Mesendoderm (in vitro differentiated cells): ENCODE measurements at places on chromosomes 4 and X.

DNA sequence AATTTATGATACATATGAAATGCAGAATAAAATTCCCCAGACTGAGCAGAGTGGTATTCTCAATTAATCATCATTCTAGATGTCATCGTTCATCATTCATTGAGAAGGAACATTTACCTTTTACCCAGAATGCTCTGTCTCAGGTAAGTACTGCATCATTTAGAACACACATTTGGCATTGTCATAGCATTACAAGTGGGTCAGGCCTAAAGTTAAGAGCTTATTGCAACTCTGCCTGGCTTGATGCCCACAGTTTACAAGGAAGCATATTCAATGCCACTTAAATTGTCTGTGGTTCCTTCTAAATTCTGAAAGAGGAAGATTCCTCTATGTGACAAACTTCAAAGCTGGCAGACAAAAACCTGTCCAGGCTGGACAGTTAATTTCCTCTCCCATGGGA is 87.3 kb downstream of the CAMK2D start:
- H3K27ac ChIP-seq = no peak overlapping the region
- H3K27me3 ChIP-seq = no peaks in the 10 kb centered on the region
- no peaks in the 10 kb centered on the region for H3K36me3 ChIP-seq

GRCh38 chr4:185651137-185651677 is 115.9 kb upstream of the PDLIM3 start:
- no peaks in the 10 kb centered on the region for H3K27me3 ChIP-seq
- H3K4me1 ChIP-seq = peaks cover 8% of the 10 kb centered on the region
- H3K27ac ChIP-seq = no peak overlapping the region
- peak; percentile 62 for DNase-seq

GRCh38 chr4:140260227-140260626 is 106.2 kb upstream of the MAML3 start:
- H3K36me3 ChIP-seq = no peaks in the 10 kb centered on the region
- no peak overlapping the region for H3K4me3 ChIP-seq
- peaks cover 2% of the 10 kb centered on the region for H3K4me1 ChIP-seq
- DNase-seq = no peak

GRCh38 chrX:115023811-115024210 is 6.4 kb upstream of the IL13RA2 start:
- H3K36me3 ChIP-seq = no peaks in the 10 kb centered on the region
- DNase-seq = no peak
- no peak overlapping the region for H3K4me3 ChIP-seq
- no peaks in the 10 kb centered on the region for H3K27me3 ChIP-seq
- no peaks in the 10 kb centered on the region for H3K4me1 ChIP-seq
- no peak overlapping the region for H3K27ac ChIP-seq

DNA sequence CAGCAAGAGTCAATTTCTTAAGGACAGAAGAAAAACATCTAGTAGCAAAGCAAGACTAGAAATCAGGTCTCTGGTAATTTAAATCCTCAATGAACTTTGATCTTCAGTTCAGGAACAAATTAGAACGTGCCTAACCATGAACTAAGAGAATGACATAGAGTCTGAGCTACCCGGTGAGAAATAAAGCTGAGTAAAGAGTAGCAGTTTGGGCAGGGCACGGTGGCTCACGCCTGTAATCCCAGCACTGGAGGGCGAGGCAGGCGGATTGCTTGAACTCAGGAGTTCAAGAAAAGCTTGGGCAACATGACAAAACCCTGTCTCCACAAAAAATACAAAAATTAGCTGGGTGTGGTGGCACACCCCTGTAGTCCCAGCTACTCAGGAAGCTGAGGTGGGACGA is 37.7 kb downstream of the ACE2 start:
- DNase-seq = no peak
- no peaks in the 10 kb centered on the region for H3K36me3 ChIP-seq
- no peak overlapping the region for H3K4me3 ChIP-seq
- H3K27me3 ChIP-seq = no peaks in the 10 kb centered on the region
- H3K4me1 ChIP-seq = no peaks in the 10 kb centered on the region

- H3K27ac ChIP-seq = no peak overlapping the region
- H3K4me1 ChIP-seq = no peaks in the 10 kb centered on the region
- H3K27me3 ChIP-seq = no peaks in the 10 kb centered on the region
Observed at GRCh38 chrX:45515262-45516215, 314.9 kb upstream of the DIPK2B start.

DNA sequence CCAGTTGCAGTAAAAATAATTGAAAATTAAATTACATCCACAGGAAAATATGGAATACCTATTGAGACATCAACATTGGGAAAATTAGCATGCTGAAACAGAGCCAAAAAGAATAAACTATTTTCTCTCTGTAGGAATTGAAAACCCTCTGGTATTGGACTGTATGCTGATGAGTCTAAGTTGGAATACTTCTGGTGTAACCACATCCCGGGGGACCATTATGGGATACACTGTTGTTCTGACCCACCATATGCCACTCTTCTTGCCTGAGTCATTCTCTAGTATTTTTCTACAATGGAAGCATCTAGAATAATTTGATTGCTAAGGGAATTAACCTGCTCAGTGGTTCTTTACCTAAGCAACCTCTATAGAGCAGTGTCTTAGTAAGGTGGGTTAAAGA is 640.7 kb upstream of the AGA start:
- no peak overlapping the region for H3K4me3 ChIP-seq
- no peaks in the 10 kb centered on the region for H3K4me1 ChIP-seq
- H3K36me3 ChIP-seq = no peaks in the 10 kb centered on the region
